CD4-positive, alpha-beta T cell treated with Interleukin-21 for 1 hour (primary cell): ENCODE measurements at places on chromosomes 16 and 17.

DNA sequence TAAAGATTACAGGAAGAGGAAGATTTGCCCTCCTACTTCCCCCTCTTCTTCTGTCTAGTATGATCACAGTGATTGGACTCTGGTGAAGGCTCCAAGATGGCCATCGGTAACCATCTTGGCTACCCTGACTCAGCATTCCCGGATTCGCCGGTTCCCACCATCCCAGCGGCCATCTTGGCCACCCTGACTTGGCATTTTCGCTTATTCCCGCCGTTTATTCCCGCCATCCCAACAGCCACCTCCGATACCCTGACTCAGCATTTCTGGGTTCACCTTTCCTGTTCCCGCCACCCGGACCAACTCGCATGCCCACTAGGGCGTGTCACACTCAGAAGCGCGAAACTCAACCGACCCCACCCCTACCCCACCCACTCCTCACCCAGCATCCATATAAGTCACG, 95.4 kb upstream of the GRIN2A start:
- no peak for DNase-seq

DNA sequence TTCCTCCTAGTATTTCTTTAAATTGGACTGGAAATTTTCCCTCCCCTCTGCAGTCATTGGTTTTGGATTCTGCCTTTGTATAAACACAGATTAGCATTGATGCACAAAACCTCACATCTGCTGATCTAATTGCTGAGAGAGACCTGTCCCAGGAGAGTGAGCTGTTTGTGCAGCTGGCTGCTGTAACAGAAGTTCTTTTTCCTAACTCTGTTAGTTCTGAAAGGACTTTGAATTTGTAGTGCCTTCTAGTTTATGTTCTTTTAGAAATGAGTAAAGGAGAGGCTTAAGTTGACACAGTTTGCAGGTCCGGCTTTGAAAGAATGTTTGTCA, 45.2 kb upstream of the KPNB1 start:
- no peak for DNase-seq

DNA sequence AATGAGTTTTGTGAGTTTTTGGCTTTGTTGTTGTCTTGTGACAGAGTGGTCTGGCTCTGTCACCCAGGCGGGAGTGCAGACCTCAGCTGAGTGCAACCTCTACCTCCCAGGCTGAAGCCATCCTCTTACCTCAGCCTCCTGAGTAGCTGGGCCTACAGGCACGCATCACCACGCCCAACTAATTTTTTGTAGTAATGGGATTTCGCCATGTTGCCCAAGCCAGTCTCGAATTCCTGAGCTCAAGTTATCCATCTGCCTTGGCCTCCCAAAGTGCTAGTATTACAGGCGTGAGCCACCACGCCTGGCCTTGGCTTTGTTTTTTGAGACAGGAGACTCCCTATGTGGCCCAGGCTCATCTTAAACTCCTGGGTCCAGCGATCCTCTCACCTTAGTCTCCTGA, 15.1 kb downstream of the CRK start:
- DNase-seq, result no peak

GRCh38 chr16:89031715-89032659, 55.0 kb upstream of the CBFA2T3 start:
- DNase-seq, result peak; percentile 71

- no peak for DNase-seq
Observed at GRCh38 chr16:27511657-27512448, 37.9 kb downstream of the GTF3C1 start.

- DNase-seq, result no peak
Observed at GRCh38 chr17:32277284-32277683, 11.7 kb downstream of the RHBDL3 start.

GRCh38 chr17:57600074-57600473, 145.0 kb downstream of the CCDC182 start:
- peak; percentile 65 for DNase-seq

- DNase-seq, result no peak
Observed at GRCh38 chr16:56980792-56981724, 8.3 kb upstream of the NLRC5 start.

DNA sequence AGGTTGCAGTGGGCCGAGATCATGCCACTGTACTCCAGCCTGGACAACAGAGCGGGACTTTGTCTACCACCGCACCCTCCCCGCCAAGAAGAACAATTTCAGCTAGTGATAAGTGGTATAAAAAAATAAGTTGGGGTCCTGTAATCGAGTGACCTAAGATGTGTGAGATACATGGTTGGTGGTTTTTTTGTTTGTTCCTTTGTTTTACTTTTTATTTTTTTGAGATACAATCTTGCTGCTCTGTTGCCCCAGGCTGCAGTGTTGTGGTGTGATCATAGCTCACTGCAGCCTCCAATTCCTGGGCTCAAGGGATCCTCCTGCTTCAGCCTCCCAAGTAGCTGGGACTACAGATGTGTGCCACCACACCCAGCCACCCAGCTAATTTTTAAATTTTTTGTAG, 58.7 kb downstream of the PITPNC1 start:
- DNase-seq, result peak; percentile 54

DNA sequence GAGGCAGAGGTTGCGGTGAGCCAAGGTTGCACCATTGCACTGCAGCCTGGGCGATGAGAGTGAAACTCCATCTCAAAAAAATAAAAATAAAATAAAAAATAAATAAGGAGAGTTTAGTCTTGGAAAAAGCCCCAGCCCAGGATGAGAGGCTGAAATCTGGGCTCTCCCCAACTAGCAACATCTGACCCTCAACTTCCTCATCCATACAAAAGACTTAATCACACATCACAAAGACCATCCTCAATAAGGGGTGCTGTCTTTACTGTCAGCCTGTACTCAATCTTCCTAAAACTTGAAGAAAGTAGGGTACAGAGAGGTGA, 11.4 kb upstream of the SLC4A1 start:
- DNase-seq, result no peak

DNA sequence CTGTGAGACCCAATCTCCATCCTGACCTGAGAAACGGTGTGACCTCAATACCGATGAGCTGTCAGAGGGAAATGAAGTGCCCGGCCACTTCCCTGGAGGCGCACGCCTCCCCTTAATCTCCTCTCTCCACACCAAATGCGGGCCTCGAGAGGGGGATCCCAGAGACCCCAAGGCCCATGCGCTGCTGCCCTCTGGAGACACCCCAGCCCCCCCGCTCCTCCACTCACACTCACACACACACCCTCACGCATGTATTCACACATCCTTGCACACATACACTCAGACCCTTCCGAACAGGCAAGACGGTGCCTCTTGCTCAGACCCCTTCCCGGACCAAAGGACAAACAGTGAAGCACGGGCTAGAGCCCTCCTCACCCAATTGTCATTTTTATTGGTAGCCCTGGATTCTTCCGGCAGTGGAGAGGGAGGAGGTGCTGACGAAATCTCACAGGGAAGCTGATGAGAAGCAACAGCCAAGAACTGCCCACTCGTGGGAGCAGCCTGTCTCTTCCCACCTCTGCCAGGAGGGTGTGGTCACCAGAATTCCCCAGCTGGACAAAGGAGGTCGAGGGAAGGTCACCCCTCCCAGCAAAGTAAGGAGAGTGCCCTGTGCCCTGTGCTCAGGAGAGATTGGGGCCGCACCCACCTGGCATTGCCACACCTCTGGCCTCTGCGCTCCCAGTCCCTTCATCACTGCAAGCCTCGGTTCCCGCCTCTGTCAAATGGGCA, 136.0 kb upstream of the TNRC6C start:
- DNase-seq, result no peak

GRCh38 chr17:27601069-27601974, 29.7 kb upstream of the LGALS9 start:
- peak; percentile 80 for DNase-seq

DNA sequence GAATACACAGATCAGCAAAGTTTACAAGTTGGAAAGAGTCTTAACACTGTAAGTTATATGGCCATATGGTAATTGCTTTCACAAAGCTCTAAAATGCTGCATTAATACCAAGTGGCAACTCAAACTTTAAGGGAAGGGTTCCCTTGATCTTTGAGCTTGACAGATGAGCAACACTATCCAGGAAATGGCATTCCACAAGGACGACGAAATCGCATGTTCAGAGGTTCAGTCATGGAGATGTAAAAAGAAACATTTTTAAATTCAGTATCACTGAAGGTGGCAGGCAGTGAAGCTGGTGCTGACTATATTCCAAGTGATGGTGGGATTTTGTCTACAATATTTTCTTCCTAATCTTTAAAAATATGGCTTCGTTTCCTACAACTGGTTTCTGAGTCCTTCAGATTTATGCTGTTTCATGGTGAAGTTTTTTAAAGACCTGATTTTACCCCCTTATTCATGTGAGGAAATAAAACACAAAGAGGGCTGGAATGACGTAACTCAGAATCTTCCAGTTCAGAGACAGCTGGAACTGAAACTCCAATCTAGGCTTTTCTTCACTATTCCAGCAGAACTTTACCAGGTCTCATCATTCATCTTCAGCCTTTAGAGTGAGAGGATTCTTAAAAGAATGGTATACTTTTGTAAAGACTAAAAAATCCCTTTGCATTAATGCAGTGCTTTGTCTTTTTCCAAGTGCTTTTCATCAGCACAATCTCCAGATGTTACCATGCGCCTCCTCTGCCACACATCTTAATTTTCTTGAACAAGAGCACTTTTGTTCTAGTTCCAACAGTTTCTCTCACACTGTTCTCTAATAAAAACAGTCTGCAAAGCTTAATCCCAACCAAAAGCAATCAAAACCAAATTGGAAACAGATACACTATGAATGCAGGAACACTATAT, 20.2 kb downstream of the CHCT1 start:
- no peak for DNase-seq

DNA sequence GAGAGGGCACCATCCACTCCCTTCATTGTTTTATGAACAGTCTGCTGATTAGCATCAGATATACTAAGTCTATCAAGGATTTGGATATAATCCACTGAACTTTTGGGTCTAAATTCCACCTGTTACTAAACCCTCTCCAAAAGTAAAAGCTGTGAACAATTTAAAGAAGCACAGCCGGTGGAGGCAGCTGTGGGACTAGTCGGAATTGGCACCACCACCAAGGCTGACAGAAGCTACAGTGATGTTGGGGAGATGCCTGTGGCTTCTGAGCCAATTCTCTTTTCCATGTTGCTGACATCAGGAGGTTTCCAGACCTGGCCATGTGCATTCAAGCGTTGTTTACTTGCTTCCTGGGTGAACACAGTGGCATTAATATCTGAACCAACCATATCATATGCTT, 679.0 kb upstream of the CA10 start:
- no peak for DNase-seq

- DNase-seq, result no peak
Observed at GRCh38 chr17:37138571-37139120, 189.9 kb downstream of the AATF start.

GRCh38 chr17:5184288-5184687, 7.4 kb downstream of the ZNF594 start:
- peak; percentile 59 for DNase-seq

DNA sequence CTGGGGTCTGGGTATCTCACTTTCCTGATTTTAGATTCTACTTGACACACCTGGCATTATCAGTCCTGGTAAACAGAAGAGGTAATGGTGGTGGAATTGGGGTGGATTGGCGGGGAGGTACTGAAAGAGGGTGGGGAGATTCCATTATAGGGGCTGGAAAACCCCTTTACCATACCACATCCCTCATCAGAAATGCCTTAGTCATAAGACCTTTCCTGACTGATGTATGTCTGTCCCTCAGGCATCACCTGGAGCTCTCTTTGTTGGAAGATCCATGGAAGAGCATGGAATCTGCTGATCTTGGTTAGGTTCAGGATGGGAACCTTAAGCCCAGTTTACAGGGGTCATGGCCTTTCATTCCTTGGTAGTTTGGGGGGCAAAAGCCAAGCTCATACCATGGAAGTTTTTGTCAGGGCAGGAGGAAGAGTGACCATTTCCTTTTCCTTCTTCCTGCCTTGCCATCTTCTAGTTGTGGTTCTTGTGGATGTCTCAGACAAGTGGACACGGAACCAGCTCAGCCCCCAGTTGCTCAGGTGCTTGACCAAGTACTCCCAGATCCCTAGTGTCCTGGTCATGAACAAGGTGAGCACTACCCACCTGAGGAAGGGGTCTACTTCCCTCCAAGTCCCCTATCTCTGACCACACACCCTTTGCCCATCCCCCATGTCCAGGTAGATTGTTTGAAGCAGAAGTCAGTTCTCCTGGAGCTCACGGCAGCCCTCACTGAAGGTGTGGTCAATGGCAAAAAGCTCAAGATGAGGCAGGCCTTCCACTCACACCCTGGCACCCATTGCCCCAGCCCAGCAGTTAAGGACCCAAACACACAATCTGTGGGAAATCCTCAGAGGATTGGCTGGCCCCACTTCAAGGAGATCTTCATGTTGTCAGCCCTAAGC, 3.3 kb downstream of the ERAL1 start:
- no peak for DNase-seq

DNA sequence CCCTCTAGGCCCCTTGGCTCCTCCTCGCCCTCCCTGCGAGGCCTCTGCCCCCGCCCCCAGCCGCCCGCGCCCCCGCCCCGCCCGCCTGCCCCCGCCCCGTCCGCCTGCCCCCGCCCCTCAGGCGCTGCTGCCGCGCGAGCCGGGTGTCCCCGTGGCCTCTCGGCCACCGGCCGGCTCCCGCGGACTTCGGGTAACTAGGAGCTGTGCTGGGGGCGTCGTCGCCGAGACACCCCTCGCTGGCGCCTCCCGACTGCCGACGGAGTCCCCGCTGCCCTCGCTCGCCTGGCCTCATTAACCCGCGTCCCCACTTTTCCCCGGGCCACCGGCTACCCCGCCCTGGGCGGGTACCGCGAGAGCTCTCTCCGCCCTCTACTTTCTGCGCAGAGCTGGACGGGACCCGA, at the start of gene TLCD1:
Gene TLCD1 (minus strand): TSS at position 8 of the 401 bp plus-strand sequence. CDS start 136 bp downstream, outside the sequence.
- peak; percentile 73 for DNase-seq

GRCh38 chr16:15427648-15428239, 6.6 kb upstream of the BMERB1 start:
- peak; percentile 58 for DNase-seq

- peak; percentile 54 for DNase-seq
Observed at GRCh38 chr17:7001318-7001961, 5.6 kb downstream of the ALOX12 start.

- DNase-seq, result no peak
Observed at GRCh38 chr16:89118361-89119165, 24.9 kb downstream of the ACSF3 start.

- peak; percentile 88 for DNase-seq
Observed at GRCh38 chr16:27446721-27447120, 44.7 kb downstream of the IL21R start.

- no peak for DNase-seq
Observed at GRCh38 chr17:76992891-76993290, 124.7 kb downstream of the MGAT5B start.

- no peak for DNase-seq
Observed at GRCh38 chr16:61936522-61936921, 99.7 kb downstream of the CDH8 start.

- DNase-seq, result no peak
Observed at GRCh38 chr16:12257926-12258561, 281.5 kb downstream of the SNX29 start.

GRCh38 chr17:39028690-39029089, 61.5 kb upstream of the FBXO47 start:
- DNase-seq, result no peak

- DNase-seq, result no peak
Observed at GRCh38 chr16:68356919-68357286, 46.1 kb downstream of the PRMT7 start.

DNA sequence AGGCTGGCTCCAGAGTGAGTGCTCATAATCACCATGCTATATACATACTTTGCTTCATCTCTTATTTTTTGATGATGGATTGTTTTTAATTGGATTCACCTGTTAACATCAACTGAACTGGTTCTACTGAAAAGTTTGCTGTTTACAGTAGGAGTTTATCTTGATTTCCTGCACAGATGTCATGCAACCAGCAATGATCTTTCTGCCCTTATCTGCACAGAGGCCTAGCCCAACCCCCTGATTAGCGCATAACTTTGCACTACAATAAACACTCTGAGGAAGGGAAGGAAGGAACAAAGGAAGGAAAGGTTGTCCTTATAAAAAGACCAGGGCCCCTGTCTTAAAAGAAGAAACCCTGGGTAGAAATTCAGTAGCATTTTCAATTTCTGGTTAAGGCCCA, 152.9 kb downstream of the RGS9 start:
- DNase-seq, result no peak
